ENCODE measurements at places on chromosomes 4 and X. TPM values are rescaled to one million over a fixed set of nuclear protein-coding genes. Genes with fewer than 3 reads are reported as not detected.

GRCh38 chr4:6264225-6264540, 5.5 kb upstream of the WFS1 start:
- H3K27ac ChIP-seq: no peak overlapping the region
- peak; percentile 68 for DNase-seq
- H3K36me3 ChIP-seq: no peaks in the 10 kb centered on the region
- peaks cover under 1% of the 10 kb centered on the region for H3K4me1 ChIP-seq

H2BW2 gene
- total RNA-seq: not detected

DNA sequence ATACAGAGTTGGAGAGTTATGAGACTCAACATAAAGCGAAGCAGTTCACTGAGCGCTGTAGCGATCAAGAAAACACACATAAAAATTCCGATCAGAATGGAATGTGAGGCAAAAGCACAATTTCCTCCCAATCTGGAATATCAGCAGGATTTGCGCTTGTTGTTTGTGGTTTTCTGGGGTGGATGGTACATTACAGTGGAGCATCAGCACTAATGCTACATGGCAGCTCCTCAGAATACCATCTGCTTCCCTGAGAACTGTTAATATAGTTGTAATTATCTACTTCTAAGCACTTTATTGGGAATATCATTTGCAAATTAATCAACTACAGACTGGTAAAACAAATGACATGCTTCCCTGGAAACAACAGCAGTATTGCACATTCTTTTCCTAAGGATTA, 324.1 kb upstream of the PPARGC1A start:
- H3K4me3 ChIP-seq: no peak overlapping the region
- peaks cover 11% of the 10 kb centered on the region for H3K4me1 ChIP-seq
- H3K27me3 ChIP-seq: no peaks in the 10 kb centered on the region
- DNase-seq: no peak

GRCh38 chr4:186725469-186726425, 2.1 kb upstream of the FAT1 start:
- peak; percentile 87 for DNase-seq
- peak overlapping the region; percentile 96 for H3K27ac ChIP-seq
- peak overlapping the region; percentile 94 for H3K4me3 ChIP-seq
- peaks cover 5% of the 10 kb centered on the region for H3K4me1 ChIP-seq

GRCh38 chrX:153411255-153411987, at the start of gene ZFP92:
ZFP92 (plus strand) TSS chrX:153411472; CDS start chrX:153418323, 6,851 bp downstream.
- H3K4me3 ChIP-seq: peak within 1 kb of the TSS; percentile 51
- no peaks in the 10 kb centered on the region for H3K36me3 ChIP-seq
- H3K4me1 ChIP-seq: no peaks in the 10 kb centered on the region
- H3K27ac ChIP-seq: no peak within 1 kb of the TSS
- H3K27me3 ChIP-seq: peaks cover 5% of the 10 kb centered on the region
- DNase-seq: no peak

GRCh38 chr4:111120191-111120590, 497.3 kb upstream of the PITX2 start:
- no peak overlapping the region for H3K27ac ChIP-seq
- no peaks in the 10 kb centered on the region for H3K27me3 ChIP-seq
- no peaks in the 10 kb centered on the region for H3K4me1 ChIP-seq
- no peaks in the 10 kb centered on the region for H3K36me3 ChIP-seq
- DNase-seq: no peak

PCDH7 gene
- total RNA-seq: 9.0 TPM

FDCSP gene
- not detected for total RNA-seq

DNA sequence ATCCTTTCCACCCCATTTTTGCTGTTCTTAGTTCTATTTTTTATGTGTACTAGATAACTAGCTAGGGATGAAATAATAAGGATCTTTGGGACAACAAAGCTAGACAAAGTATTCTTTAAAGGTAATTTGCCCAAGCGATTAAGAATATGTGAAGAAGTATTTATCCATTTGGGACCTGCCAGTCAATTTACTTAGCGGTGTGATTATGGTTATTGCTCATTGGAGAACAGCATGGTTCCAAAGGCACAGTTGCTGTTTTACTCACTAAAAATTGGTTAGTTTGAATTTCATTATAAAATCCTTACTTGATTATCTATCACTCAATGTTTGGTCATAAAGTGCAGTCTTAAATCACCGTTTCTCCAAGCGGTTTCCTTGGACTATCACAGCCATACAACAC, 124.1 kb downstream of the SNCA start:
- H3K4me1 ChIP-seq: no peaks in the 10 kb centered on the region
- no peaks in the 10 kb centered on the region for H3K36me3 ChIP-seq
- no peaks in the 10 kb centered on the region for H3K27me3 ChIP-seq
- H3K27ac ChIP-seq: no peak overlapping the region
- DNase-seq: no peak
- H3K4me3 ChIP-seq: no peak overlapping the region

LRCH2 gene
- total RNA-seq: 12.8 TPM

DOK7 gene
- total RNA-seq: under 0.01 TPM

S100P gene
- not detected for total RNA-seq

- H3K27ac ChIP-seq: no peak overlapping the region
- DNase-seq: no peak
- H3K27me3 ChIP-seq: no peaks in the 10 kb centered on the region
- H3K4me3 ChIP-seq: no peak overlapping the region
- H3K4me1 ChIP-seq: no peaks in the 10 kb centered on the region
Observed at GRCh38 chrX:113947548-113947947, 636.3 kb upstream of the HTR2C start.

IL2RG gene
- total RNA-seq: not detected

USP51 gene
- total RNA-seq: 1.3 TPM

DNA sequence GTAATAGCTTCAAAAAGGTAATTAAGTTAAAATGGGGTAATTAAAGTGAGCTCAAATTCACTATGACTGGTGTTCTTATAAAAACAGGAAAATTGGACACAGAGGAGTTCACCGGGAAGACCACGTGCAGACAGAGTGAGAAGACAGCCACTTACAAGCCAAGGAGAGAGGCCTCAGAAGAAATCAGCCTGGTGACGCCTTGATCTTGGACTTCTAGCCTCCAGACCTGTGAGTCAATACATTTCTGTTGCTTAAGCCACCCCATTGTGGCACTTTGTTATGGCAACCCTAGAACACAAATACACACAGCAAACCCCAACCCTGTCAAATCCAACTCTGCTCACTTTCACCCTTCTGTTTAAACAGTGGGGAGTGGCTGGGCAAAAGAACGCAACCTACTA, 4.1 kb upstream of the CD38 start:
- no peak for DNase-seq
- no peaks in the 10 kb centered on the region for H3K4me1 ChIP-seq
- no peak overlapping the region for H3K4me3 ChIP-seq
- no peak overlapping the region for H3K27ac ChIP-seq
- H3K27me3 ChIP-seq: peaks cover 27% of the 10 kb centered on the region
- no peaks in the 10 kb centered on the region for H3K36me3 ChIP-seq

DNA sequence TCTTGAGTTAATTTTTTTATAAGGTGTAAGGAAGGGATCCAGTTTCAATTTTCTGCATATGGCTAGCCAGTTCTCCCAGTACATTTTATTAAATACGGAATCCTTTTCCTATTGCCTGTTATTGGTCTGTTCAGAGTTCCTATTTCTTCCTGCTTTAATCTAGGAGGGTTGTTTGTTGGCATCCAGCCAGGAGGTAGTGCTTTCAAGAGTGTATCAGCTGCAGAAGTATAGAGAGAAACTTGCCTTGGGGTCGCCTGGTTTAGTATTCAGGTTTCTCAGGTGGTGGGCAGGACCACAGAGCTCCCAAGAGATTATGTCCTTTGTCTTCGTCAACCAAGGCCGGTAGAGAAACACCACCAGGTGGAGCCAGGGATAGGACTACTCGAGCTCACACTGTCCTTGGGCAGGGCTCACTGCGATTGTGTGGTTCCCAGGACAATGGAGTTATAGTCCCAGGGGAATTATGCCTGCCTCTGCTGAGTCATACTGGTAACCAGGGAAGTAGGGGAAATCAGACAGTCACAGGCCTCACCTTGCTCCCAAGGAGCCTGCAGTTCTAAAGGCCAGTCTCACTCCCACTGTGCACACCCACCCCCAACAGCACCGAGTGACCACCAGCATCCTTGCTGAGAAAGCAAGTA, 168.1 kb downstream of the VSIG4 start:
- H3K4me3 ChIP-seq: no peak overlapping the region
- DNase-seq: no peak
- H3K27ac ChIP-seq: no peak overlapping the region
- H3K27me3 ChIP-seq: no peaks in the 10 kb centered on the region

FMR1NB gene
- not detected for total RNA-seq

GRCh38 chr4:26607776-26608175, 23.9 kb downstream of the TBC1D19 start:
- no peak for DNase-seq
- no peak overlapping the region for H3K27ac ChIP-seq
- H3K4me1 ChIP-seq: no peaks in the 10 kb centered on the region
- H3K4me3 ChIP-seq: no peak overlapping the region
- H3K36me3 ChIP-seq: no peaks in the 10 kb centered on the region

GRCh38 chr4:21012851-21013331, 312.6 kb downstream of the PACRGL start:
- no peak overlapping the region for H3K27ac ChIP-seq
- no peaks in the 10 kb centered on the region for H3K36me3 ChIP-seq
- DNase-seq: no peak
- no peaks in the 10 kb centered on the region for H3K4me1 ChIP-seq
- no peaks in the 10 kb centered on the region for H3K27me3 ChIP-seq

RELL1 gene
- 71.0 TPM for total RNA-seq

DNA sequence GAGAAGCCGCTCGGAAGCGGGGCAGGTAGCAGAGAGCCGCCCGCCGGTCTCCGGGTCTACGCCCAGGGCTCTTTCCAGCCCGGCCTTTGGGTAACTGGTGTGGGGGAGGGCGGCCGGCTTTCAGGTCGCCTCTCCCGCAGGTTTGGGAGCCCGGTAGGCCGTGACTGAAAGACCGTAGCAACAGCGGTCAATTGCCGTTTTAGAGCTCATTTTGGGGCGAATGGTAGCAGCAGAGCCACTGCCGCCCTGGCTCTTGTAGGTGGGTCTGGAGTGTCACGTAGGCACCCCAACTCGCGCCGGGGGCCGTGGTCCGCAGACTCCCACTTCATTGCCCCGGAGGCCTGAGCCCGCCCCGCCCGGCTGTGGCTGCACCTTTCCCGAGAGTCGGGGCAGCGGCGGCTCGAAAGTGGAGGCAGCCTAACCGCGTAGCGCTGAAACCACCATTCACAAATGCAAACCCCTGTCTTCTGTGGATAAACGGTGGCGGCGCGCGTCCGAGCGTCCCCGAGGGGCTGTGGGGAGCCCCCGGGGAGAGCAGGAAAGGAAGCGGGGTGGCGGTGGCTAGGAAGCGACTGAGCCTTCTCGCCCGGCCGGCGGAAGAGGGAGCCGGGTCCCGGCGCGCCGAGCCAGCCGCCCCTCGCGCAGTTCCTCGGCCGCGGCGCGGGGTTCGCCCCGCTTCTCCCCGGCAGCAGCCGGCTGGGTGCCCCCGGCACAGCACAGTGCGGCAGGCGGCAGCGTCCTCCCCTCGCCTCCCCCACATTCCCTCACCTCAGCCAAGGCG, 2185.1 kb upstream of the TENM3 start:
- H3K27ac ChIP-seq: no peak overlapping the region
- peak; percentile 29 for DNase-seq
- peak overlapping the region; percentile 67 for H3K4me3 ChIP-seq
- peaks cover 8% of the 10 kb centered on the region for H3K27me3 ChIP-seq

- no peak overlapping the region for H3K27ac ChIP-seq
- no peaks in the 10 kb centered on the region for H3K27me3 ChIP-seq
- H3K4me3 ChIP-seq: no peak overlapping the region
- DNase-seq: no peak
- H3K4me1 ChIP-seq: peaks cover 5% of the 10 kb centered on the region
Observed at GRCh38 chr4:15914736-15915135, 23.8 kb downstream of the FGFBP1 start.

DNA sequence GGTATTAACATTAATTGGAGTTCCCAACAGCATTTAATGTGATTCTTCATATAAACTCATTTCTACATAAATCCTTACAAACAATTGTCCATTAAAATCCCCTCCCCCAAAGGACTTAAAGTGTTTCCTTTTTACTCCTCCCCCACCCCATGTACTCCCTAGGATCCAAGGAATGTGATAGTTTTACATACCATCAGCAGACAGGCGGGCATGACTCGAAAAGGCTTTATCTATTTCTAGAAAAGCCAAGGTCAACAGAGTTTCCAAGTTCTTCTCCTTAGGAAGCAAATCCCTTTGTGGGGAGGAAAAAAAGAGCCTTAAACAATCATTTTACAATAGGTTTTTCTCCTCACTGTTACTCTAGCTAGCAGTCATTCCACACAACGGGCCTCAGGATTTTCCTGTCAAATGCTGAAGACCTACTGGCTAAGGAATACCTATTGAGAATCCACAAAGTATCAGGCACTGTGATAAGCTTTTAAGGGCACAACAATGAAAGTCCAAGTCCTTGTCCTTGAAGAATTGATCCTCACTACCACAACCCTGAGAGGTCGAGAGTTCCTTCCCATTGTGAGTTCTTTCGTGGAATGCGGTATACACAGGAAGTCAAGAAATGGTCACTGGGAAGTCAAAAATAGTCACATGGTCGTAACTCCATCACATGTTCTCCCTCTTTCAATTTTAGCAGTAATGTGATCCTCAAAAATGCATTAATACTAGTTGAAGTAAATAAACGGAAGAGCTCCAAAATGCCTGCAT, 7.2 kb downstream of the PPM1K start:
- no peak overlapping the region for H3K27ac ChIP-seq
- H3K36me3 ChIP-seq: no peaks in the 10 kb centered on the region
- no peak overlapping the region for H3K4me3 ChIP-seq
- H3K4me1 ChIP-seq: no peaks in the 10 kb centered on the region
- no peaks in the 10 kb centered on the region for H3K27me3 ChIP-seq
- no peak for DNase-seq

PNMA5 gene
- not detected for total RNA-seq

DNA sequence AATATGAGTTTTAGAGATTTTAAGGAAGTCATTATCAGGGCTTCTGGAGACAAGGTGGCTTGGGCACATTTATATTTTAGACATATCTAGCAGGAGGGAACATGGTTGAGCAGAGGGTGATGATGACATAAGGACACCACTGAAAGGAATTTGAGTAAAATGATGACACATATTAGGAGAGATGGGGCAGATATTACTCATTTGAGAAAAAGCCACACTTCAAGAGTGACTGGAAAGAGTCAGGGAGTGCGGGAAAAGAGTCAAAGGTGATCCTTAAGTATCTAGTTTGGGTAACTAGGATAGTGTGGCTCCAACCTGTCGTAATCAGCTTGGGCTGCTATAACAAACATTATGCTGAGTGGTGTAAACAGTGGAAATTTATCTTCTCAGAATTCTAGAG, 377.7 kb downstream of the PACRGL start:
- H3K36me3 ChIP-seq: no peaks in the 10 kb centered on the region
- DNase-seq: no peak
- no peaks in the 10 kb centered on the region for H3K27me3 ChIP-seq

REPS2 gene
- 0.50 TPM for total RNA-seq

KCNE5 gene
- 0.51 TPM for total RNA-seq

DNA sequence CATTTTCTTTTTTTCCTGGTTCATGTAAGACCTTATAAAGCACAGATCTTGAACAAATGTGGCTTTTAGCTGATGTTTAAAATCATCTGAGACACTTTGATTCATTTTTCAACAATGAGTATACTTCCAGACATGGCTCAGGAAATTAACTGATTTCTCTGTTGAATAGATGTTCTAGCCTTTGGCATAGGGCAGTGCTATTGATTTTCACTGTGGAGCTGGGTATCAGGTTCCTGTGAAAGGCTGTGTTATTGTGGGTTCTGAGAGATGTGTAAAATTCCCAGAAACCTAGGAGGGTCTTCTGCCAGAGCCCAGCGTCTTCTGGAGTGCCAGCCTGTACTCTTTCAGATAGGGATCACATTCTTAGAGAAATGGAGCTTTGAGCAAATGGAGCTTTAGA, 278.9 kb downstream of the EPHA5 start:
- DNase-seq: no peak
- no peak overlapping the region for H3K4me3 ChIP-seq
- no peak overlapping the region for H3K27ac ChIP-seq
- no peaks in the 10 kb centered on the region for H3K36me3 ChIP-seq

All from fibroblast of lung (primary cell).